Activated CD4-positive, alpha-beta T cell treated with anti-CD3 and anti-CD28 coated beads, Interleukin-2, amount 10 ng/mL, durations not matched to agents 7 days and 5 days (primary cell): ENCODE measurements at places on chromosomes 3 and 15. TPM values are rescaled to one million over a fixed set of nuclear protein-coding genes. Genes with fewer than 3 reads are reported as not detected.

DNA sequence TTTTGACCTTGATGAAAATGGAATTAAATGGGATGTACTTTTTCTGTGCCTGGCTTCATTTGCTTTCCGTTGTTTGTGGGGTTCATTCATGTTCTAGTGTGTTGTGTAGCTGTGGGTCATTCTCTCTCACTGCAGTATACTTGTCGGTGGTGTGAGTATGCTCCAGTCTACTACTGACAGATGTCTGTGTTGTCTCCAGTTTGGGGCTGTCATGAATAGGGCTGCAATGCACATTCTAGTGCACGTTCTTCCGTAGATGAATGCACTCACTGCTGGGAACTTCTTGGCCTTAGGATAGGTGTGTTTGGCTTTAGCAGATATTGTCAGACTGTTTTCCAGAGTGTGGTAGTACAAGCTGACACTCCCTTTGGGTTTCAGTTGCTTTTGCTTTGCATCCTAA lies 1.7 kb upstream of the SLC6A20 start:
- H3K27ac ChIP-seq: no peak overlapping the region
- DNase-seq: no peak
- peaks cover 67% of the 10 kb centered on the region for H3K27me3 ChIP-seq
- no peaks in the 10 kb centered on the region for H3K36me3 ChIP-seq
- H3K4me1 ChIP-seq: peaks cover 6% of the 10 kb centered on the region

DNA sequence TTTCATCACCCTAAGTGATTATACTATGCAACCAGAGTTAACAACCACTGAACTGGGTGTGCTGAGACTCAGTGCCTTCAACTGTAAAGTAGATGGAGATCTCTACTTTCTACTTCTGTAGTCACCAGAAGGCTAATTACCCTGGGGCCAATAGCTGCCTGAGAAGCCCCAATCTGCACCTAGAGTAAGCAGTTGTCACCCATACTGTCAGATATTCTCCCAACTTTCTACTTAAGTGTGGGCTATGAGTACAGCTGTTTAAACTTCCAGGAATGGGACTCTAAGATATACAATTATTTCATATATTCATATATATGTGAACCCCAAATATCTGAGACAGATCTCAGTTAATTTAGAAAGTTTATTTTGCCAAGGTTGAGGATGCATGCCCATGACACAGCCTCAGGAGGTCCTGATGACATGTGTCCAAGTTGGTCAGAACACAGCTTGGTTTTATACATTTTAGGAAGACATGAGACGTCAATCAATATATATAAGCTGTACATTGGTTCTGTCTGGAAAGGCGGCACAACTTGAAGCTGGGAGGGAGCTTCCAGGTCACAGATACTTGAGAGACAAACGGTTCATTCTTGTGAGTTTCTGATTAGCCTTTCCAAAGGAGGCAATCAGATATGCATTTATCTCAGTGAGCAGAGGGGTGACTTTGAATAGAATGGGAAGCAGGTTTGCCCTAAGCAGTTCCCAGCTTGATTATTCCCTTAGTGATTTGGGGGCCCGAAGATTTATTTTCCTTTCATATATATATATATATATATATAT lies 41.9 kb downstream of the CCNL1 start:
- peaks cover 11% of the 10 kb centered on the region for H3K27me3 ChIP-seq
- H3K4me3 ChIP-seq: no peak overlapping the region
- DNase-seq: no peak
- peaks cover 8% of the 10 kb centered on the region for H3K36me3 ChIP-seq

The ST8SIA2 gene
- not detected for total RNA-seq

DNA sequence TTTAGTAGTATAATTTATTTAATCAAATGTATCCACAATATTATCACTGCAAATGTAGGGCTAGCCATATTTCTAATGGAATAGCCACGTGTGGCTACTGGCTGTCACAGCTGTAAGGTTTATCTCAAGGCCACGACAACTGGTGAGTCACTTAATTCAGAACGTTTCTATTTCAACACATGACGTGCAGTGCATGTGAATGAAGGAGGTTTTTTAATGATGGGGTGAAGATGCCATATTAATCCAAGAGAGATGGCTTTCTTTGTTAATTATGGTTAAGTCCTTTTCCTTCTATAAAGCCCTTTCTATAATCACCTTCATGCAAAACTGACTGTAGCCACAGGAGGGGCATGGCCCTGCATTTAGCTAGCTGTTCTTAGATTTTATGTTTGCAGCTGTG lies 212.0 kb downstream of the FEZF2 start:
- H3K4me3 ChIP-seq: no peak overlapping the region
- no peaks in the 10 kb centered on the region for H3K4me1 ChIP-seq
- DNase-seq: no peak
- no peak overlapping the region for H3K27ac ChIP-seq

DNA sequence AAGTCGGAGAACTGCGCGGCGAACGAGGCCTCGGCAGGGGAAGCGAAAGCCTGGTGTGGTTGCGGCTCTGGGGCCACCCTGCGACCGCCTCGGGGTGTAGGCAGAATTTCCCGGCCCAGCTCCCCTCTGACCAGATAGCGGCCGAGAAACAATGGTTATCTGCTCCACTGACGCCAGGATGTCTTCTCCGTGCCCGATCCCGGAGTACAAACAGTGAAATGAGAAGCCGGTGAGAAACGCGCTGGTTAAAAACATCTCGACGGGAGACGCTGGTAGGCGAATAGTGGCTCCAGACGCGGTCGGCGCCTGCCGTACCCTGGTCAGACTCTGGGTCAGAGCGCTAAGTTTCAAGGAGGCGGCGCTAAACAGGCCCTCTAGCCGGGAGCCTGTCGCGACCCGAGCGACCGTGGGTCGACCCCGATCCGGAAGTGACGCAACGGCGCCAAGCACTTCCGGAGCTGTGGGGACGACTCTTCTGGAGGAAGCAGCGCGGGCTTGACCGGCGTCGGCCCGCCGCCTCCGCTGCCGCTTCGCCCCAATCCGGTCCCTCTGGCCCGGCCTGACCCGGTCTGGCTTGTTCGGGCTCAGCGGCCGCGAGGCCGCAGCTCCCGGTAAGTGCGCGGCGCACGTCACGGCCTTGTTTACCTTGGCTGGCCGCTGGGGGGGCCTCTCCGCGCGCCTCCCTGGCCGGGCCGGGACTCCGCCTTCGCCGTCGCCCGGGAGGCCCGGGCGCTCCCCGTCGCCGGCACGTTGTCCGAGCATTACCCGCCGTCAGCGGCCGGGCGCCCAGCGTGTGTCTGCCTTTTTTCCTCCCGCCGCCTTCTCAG lies at the start of gene ARIH2:
Gene ARIH2 (plus strand): TSS at position 455 of the 827 bp plus-strand sequence. CDS start 8,717 bp downstream, outside the sequence.
- no peaks in the 10 kb centered on the region for H3K27me3 ChIP-seq
- H3K4me3 ChIP-seq: peak within 1 kb of the TSS; percentile 90
- H3K36me3 ChIP-seq: peaks cover 14% of the 10 kb centered on the region
- peak; percentile 89 for DNase-seq
- peak within 1 kb of the TSS; percentile 100 for H3K27ac ChIP-seq
- H3K4me1 ChIP-seq: peaks cover 27% of the 10 kb centered on the region

The TMEM108 gene
- total RNA-seq: not detected

The DUOXA2 gene
- not detected for total RNA-seq

- no peak overlapping the region for H3K4me3 ChIP-seq
- no peaks in the 10 kb centered on the region for H3K4me1 ChIP-seq
- H3K36me3 ChIP-seq: no peaks in the 10 kb centered on the region
- peaks cover 28% of the 10 kb centered on the region for H3K27me3 ChIP-seq
Measured at GRCh38 chr15:34782901-34783300, 12.4 kb downstream of the ACTC1 start.

- DNase-seq: no peak
- H3K36me3 ChIP-seq: no peaks in the 10 kb centered on the region
- H3K27ac ChIP-seq: no peak overlapping the region
- H3K4me1 ChIP-seq: peaks cover 4% of the 10 kb centered on the region
- H3K27me3 ChIP-seq: peaks cover 6% of the 10 kb centered on the region
- H3K4me3 ChIP-seq: no peak overlapping the region
Measured at GRCh38 chr15:92533298-92533697, 122.3 kb downstream of the FAM174B start.

The PRICKLE2 gene
- not detected for total RNA-seq

DNA sequence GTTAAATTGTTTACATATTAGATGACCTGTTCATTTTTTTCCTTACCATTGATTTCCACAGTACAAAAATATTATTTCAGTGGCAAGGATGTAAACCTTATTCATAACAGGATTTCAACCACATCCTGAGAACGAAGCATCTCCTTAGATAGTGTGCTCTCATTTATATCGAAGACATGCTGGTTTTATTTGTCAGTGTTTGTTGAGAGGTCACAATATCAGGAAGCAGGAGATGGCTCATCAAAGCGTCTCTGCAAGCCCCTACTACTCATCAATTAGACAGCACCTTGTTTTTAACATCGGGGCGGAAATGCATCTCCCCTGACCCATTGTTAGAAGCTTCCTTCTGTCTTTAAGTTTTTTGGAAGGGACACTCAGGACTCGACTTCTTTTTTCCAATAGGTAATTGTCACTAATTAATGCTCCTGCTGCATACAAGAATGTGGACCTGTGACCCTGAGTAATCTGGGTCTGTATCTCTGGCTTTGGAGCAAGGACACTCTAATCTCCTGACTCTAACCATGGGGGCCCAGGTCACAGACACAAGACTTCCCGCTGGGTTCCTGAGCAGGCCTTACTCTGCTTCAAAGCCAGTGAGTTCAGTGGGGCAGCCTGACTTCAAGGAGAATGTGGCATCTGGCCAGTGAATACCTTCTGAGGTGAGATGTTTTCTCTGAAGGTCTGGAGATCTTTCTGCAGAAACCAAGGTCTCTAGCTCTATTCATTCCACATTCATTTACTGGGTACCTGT lies 50.3 kb downstream of the MECOM start:
- H3K27ac ChIP-seq: no peak overlapping the region
- no peaks in the 10 kb centered on the region for H3K36me3 ChIP-seq
- peaks cover 12% of the 10 kb centered on the region for H3K27me3 ChIP-seq
- H3K4me1 ChIP-seq: no peaks in the 10 kb centered on the region
- DNase-seq: no peak
- no peak overlapping the region for H3K4me3 ChIP-seq

The PEX5L gene
- total RNA-seq: not detected

GRCh38 chr15:73293773-73294172 lies 75.0 kb downstream of the HCN4 start:
- no peaks in the 10 kb centered on the region for H3K36me3 ChIP-seq
- H3K4me1 ChIP-seq: no peaks in the 10 kb centered on the region
- H3K27ac ChIP-seq: no peak overlapping the region
- no peaks in the 10 kb centered on the region for H3K27me3 ChIP-seq

- H3K27me3 ChIP-seq: peaks cover 2% of the 10 kb centered on the region
- H3K36me3 ChIP-seq: no peaks in the 10 kb centered on the region
- no peak overlapping the region for H3K4me3 ChIP-seq
Measured at GRCh38 chr3:30426293-30426993, 180.0 kb upstream of the TGFBR2 start.

The CYP1A2 gene
- total RNA-seq: not detected

DNA sequence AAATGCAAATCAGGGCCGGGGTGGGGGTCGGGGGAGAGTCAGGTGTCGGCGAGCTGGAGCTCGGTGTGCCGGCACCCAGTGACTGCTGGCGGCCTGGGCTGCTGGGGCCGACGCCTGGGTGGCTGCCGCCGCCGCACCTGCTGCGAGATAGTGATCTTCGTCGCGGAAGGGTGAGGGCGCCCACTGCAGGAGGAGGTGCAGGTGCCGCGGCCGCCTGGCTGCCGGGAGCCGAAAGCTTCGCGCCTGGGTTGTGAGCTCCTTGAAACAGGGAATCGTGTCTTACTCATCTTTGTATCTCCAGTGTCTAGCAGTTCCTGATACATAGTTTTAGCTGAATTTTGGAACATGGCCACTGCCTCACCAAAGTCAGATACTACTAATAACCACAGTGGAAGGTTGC lies 64.0 kb upstream of the CPOX start:
- peak; percentile 59 for DNase-seq
- H3K27ac ChIP-seq: no peak overlapping the region
- peaks cover 30% of the 10 kb centered on the region for H3K27me3 ChIP-seq
- H3K4me3 ChIP-seq: peak overlapping the region; percentile 8
- H3K4me1 ChIP-seq: peaks cover 3% of the 10 kb centered on the region

The OR5K2 gene
- not detected for total RNA-seq

The NANOGP8 gene
- not detected for total RNA-seq

- no peaks in the 10 kb centered on the region for H3K4me1 ChIP-seq
- H3K27me3 ChIP-seq: peaks cover 28% of the 10 kb centered on the region
- H3K27ac ChIP-seq: no peak overlapping the region
- H3K4me3 ChIP-seq: no peak overlapping the region
- no peak for DNase-seq
Measured at GRCh38 chr3:10792208-10792607, 23.8 kb upstream of the SLC6A11 start.

GRCh38 chr15:62940755-62941361 lies 101.7 kb upstream of the TPM1 start:
- DNase-seq: no peak
- no peaks in the 10 kb centered on the region for H3K4me1 ChIP-seq
- H3K27me3 ChIP-seq: peaks cover 16% of the 10 kb centered on the region
- no peak overlapping the region for H3K4me3 ChIP-seq
- no peak overlapping the region for H3K27ac ChIP-seq

- peaks cover 4% of the 10 kb centered on the region for H3K27me3 ChIP-seq
- no peaks in the 10 kb centered on the region for H3K36me3 ChIP-seq
- H3K27ac ChIP-seq: no peak overlapping the region
- no peak for DNase-seq
Measured at GRCh38 chr15:98561169-98561941, 87.0 kb upstream of the IGF1R start.

GRCh38 chr3:151431940-151432339 lies 28.9 kb downstream of the IGSF10 start:
- H3K4me1 ChIP-seq: no peaks in the 10 kb centered on the region
- H3K4me3 ChIP-seq: no peak overlapping the region
- no peak overlapping the region for H3K27ac ChIP-seq
- H3K36me3 ChIP-seq: no peaks in the 10 kb centered on the region

GRCh38 chr15:57505949-57506391 lies 85.7 kb upstream of the MYZAP start:
- H3K27me3 ChIP-seq: peaks cover 2% of the 10 kb centered on the region
- no peak overlapping the region for H3K4me3 ChIP-seq
- no peaks in the 10 kb centered on the region for H3K4me1 ChIP-seq
- no peaks in the 10 kb centered on the region for H3K36me3 ChIP-seq
- no peak overlapping the region for H3K27ac ChIP-seq

DNA sequence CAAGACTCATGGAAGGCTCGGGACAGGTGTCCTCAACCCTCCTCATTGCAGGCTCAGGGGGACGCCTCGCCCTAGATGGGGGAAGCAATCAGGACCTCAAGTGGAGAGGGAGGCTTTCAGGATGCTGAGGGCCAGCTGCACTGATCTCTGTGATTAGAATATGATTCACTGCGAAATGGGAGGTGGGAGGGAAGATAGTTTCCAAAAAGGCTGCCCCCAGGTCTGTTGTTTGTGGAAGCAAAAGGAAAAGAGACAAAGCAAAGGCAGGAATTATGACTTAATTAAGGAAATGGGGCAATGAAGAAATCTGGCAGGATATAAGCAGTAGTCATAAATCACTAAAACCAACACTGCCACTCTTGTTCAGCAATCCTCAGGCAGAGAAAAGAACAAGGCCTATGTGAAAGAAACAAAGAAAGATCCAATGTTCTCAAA lies 85.6 kb upstream of the ABHD17C start:
- no peak overlapping the region for H3K27ac ChIP-seq
- H3K4me1 ChIP-seq: no peaks in the 10 kb centered on the region
- peaks cover 3% of the 10 kb centered on the region for H3K27me3 ChIP-seq
- DNase-seq: no peak
- no peaks in the 10 kb centered on the region for H3K36me3 ChIP-seq

GRCh38 chr3:145490088-145491048 lies 670.6 kb downstream of the PLOD2 start:
- H3K36me3 ChIP-seq: no peaks in the 10 kb centered on the region
- no peaks in the 10 kb centered on the region for H3K27me3 ChIP-seq
- DNase-seq: no peak
- H3K4me1 ChIP-seq: no peaks in the 10 kb centered on the region
- no peak overlapping the region for H3K4me3 ChIP-seq

GRCh38 chr3:128329491-128330213 lies 137.0 kb downstream of the DNAJB8 start:
- no peak for DNase-seq
- no peak overlapping the region for H3K4me3 ChIP-seq
- peaks cover 24% of the 10 kb centered on the region for H3K4me1 ChIP-seq
- H3K27ac ChIP-seq: no peak overlapping the region
- no peaks in the 10 kb centered on the region for H3K36me3 ChIP-seq
